ENCODE measurements at places on chromosomes 2 and 18. TPM values are rescaled to one million over a fixed set of nuclear protein-coding genes. Genes with fewer than 3 reads are reported as not detected.

The NEB gene
- total RNA-seq, result 4.7 TPM

The EVX2 gene
- not detected for total RNA-seq

DNA sequence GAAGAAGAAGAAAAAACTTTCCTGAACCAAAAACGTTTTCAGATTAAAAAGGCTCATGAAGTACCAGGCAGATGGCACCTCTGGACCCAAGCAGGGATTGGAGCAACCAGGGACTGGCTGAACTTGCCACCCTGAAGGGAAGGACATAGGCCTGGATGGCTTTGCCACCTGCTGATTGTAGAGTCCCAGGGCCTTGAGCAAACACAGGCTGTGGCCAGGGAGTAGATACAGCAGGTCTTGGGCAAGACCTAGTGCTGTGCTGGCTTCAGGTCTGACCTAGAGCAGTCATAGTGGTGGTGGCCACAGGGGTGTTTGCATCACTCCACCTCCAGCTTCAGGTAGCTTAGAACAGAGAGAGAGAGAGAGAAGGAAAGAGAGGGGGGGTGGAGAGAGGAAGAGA, 231.5 kb upstream of the FBXO11 start:
- DNase-seq, result no peak

- DNase-seq, result no peak
These were observed 357.5 kb upstream of the ID2 start for GRCh38 chr2:8324164-8324856.

GRCh38 chr2:100260712-100261620, 61.3 kb downstream of the LONRF2 start:
- peak; percentile 42 for DNase-seq

GRCh38 chr2:59986511-59986910, 566.9 kb downstream of the BCL11A start:
- no peak for DNase-seq
